ENCODE measurements at places on chromosomes 2 and 18.

DNA sequence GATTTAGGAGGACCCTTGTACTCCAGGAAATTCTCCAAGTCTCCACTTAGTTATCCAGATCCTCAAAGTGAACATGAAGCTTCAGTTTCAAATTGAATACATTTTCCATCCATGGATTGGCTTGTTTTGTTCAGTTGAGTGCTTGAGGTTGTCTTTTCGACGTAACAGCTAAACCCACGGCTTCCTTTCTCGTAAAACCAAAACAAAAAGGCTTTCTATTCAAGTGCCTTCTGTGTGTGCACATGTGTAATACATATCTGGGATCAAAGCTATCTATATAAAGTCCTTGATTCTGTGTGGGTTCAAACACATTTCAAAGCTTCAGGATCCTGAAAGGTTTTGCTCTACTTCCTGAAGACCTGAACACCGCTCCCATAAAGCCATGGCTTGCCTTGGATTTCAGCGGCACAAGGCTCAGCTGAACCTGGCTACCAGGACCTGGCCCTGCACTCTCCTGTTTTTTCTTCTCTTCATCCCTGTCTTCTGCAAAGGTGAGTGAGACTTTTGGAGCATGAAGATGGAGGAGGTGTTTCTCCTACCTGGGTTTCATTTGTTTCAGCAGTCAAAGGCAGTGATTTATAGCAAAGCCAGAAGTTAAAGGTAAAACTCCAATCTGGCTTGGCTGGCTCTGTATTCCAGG lies at the start of gene CTLA4:
Gene CTLA4, plus strand, starts transcription at position 211 of the 640 bp plus-strand sequence. Its CDS starts 172 bp downstream, at position 383.
- no peak for DNase-seq

- no peak for DNase-seq
Measured at GRCh38 chr2:21165350-21165749, 41.6 kb downstream of the TDRD15 start.

GRCh38 chr18:59959073-59959472 lies 59.3 kb downstream of the PMAIP1 start:
- no peak for DNase-seq

DNA sequence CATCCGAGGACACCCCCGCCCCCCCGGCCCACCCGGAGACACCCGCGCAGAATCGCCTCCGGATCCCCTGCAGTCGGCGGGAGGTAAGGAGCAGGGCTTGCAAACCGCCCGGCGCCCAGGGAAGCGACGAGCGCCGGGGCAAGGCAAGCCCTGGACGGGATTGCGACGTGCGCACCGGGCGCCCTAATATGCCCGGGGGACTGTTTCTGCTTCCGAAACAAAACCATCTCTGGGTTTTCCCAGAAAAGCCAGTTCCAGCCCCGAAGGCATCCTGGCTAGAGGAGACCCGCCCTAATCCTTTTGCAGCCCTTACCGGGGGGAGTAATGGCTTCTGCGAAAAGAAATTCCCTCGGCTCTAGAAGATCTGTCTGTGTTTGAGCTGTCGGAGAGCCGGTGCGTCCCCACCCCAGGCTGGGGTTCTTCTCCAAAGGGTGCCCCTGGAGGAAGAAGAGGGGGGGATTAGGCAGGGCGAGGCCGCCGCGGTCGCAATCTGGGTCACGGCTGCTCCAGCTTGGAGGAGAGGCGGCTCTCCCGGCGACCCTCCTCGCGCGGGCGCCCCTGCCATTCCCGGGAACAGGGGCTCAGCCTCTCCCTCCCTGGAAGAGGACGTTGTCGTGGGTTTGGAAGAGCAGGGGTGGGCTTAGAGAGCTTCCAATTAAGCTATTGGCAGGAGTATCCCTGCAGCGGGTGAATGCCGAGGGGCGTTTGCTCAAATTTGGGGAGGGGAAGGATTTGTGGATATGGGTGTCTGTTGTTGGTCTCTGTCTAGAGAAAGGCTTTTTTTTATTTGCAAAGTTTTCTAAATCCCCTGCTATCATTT lies 521 bp downstream of the MYCN start:
- no peak for DNase-seq

DNA sequence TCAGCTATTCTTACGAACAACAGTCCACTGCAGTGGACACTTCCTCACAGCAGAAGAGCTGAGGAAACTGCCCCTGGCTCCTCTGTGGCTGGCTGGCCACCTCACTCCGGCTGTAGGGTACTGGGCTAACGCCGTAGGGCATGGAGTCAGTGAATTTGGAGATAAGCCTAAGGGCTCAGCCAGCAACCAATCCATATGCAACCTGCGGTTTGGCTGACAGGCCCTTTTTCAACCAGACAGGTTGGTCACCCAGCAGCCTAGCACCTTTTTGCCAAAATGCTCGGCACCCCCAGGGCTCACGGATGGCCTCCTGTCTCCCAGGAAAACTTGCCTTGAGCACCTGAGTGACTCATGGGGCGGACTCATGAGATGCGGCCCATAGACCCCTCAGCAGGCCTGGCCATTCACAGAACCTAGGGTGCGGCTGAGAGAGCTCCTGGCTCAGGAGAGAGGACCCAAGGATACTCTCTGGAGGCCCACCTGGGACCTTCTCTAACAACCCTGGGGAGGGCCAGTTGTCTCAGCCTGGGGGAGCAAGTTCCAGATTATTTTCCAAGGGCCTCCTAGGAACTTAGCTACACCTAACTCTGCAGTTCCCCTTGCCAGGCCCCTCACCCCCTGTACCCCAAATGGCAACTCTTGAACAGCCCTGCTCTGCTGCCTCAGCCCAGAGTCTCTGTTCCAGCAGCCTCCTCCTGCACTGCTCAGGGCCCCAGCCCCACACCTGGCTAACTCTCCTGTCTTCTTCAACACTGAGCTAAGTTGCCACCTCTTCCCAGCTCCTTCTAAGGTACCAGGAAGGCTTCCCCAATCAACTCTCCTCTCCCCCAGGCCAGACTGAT lies 252.1 kb downstream of the CYP26B1 start:
- DNase-seq = no peak

DNA sequence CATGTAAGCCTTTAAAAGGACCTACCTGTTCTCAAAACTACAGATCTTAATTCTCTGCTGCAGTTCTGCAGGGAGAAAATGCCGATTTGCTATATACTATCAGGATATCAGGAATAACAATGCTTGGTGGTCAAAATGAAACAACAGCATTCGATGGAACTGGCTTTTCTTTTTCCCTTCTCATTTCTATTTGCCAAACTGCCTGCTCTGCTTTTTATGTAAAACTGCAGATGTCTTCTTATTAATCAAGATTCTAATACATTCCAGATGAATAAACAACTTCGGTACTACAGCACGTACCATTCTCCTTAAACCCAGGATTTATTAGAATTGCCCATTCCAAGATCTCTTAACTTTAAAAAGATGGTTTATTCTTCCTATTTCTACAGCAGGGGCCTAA lies 100.9 kb downstream of the ZNF521 start:
- no peak for DNase-seq

- no peak for DNase-seq
Measured at GRCh38 chr2:96859681-96860064, 1.9 kb upstream of the ANKRD39 start.

- DNase-seq = no peak
Measured at GRCh38 chr2:58634653-58635370, 393.7 kb upstream of the FANCL start.

DNA sequence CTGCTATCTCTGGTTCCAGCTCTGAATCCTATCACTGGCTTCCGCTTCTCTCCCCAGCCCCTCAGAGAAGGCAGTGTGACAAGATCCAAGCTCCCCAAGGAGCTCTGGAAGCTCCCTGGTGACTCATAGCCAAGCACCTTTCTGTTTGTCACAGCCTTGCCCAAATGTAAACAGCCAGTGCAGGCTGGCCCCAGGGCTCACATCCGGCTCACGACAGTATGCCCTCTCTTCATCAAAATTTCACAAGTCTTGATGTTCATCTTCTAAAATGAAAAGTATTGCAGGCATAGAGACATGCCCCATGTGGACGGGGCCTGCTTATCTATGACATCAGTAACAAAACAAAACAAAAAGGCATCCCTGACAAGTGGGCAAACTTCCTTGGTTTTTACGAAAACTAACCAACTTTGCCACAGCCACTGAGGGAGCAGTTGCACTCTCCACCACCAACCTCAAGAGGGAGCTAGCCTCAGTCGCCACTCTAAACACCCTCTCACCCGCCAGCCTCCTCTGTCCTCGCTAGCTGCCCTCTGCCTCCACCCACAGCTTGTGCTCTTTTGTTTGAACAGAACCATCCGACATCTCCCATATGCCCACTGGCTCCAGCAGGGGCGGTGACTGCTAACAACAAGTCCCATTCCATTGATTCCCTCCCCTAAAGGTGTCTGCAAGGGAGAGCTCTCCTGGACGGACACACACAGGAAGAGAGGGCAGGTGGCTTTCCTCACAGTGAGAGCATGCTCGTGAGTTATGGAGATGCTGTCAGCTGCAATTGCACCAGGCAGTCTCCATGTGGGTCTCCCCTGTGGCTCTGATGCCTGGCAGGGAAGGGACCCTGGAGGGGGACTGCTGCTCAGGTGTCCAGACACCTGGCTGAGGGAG lies 71.0 kb upstream of the DAPL1 start:
- DNase-seq = peak; percentile 17

DNA sequence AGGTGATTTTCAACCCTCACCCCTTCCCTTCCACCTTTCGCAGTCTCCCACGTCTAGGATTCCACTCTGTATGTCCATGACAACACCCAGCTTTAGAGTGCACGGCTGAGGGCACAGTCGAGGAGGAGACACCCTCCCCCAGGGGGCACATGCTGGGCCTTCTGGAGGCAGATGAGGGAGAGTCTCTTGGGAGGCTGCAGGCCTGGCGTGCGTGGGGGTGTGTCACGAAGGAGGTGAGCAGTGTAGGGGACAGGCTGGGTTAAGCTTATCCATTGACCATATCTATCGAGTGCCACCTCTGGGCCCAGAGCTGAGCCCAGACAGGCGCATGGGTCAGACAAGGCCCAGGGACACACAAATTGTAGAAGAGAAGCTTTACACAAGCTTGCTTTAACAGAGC lies 18.8 kb downstream of the PROC start:
- DNase-seq = no peak

GRCh38 chr2:184004948-184005672 lies 593.2 kb upstream of the ZNF804A start:
- no peak for DNase-seq

DNA sequence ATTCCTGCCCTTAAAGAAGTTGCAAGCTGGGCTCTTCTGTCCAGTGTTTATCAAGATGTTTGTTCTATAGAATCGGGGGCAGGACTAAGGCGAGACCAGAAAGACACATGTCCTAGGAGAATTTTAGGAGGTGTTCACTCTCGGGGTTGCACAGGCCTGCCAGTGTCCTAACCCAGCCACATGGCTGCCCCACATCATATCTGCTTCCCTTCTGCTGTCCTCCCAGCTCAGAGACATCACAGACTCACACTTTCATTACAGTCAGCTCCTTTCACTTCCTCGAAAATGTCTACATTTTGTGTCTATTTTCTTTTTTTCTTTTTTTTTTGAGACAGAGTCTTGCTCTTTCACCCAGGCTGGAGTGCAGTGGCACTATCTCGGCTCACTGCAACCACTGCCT lies 10.7 kb upstream of the MRO start:
- no peak for DNase-seq

DNA sequence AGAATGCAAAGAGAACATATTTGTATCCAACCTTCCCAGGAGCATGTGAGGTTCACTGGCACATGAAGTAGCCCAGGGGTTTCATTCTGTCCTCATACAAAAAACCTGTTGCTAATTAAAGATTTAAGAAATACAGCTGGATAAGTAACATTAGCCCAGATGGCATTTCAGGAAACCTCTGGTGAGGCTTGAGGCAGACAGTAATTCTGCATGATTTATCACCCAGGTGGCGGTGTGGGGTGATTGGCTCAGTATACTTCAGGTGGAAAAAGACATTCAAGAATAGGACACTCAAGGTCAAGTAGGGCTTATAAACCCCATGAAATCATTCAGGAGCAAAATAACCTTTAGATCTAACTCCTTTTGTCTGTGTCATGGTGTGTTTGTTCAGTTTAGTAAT lies 237.4 kb downstream of the RNF144A start:
- no peak for DNase-seq

DNA sequence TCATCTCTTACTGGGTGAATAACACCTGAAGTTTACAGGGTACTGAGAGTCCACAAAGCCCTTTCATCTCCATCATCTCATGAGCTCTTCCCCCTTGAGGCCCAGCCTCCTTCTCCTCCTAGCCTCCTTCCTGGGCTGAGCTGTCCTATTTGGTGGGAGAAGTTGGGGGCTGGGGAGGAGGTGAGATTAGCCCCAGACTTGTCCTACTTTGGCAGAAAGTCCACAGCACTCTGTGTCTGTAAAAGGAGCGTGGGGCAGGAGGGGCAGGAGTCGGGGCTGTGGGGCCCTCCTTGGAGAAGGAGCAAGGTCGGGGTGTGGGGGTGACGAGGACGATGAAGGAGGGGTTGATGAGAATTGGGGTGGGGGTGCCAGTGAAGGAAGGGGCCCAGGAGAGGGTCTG lies 10.0 kb upstream of the DES start:
- DNase-seq = no peak

GRCh38 chr2:24404491-24404921 lies 44.2 kb upstream of the ITSN2 start:
- no peak for DNase-seq

GRCh38 chr2:55923091-55923981 lies at the start of gene EFEMP1:
TSS of gene EFEMP1 (minus strand) at chr2:55923782. CDS start at chr2:55922440, 1,342 bp downstream.
- no peak for DNase-seq

GRCh38 chr2:6314218-6314960 lies 551.3 kb downstream of the CMPK2 start:
- no peak for DNase-seq

- no peak for DNase-seq
Measured at GRCh38 chr18:76489081-76489480, 6.0 kb downstream of the ZNF516 start.

DNA sequence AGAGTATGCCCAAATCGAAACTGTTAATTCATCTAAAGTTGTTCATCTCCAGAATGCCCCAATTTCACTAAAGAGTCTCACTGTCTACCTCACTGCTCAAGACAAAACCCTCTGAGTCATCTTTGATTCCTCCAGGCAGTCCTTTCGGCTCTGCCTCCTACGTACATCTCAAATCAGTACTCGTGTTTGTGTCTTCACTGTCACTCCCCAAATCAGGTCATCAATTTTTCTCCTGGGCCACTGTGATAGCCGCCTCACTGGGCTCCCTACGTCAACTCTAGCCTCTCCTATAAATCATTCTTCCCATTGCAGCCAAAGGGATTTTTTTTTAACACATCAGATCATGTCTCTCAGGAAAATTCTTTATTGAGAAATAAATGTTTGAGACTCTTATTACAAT lies 42.1 kb upstream of the TTC39C start:
- peak; percentile 11 for DNase-seq

GRCh38 chr2:96485350-96485749 lies 19.8 kb downstream of the NEURL3 start:
- no peak for DNase-seq

DNA sequence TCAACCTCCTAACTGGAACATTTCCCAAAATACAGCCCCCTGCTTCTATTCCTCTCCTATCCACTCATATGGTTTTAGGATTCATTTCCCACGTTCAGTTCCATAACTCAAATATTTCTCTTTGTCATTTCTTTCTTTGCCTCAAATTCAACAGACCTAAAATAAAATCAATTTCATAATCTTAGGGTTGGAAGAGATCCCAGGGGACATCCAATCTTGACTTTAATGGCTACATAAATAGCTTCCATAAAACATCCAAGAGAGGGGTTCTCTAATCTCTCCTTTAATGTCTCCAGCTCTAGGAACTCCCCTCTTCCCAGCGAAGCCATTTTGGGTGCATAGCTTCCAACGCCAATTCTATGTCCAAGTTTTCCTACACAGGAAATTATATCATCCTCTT lies 33.8 kb downstream of the RBKS start:
- DNase-seq = no peak
